ENCODE measurements at places on chromosomes 11 and 22.

DNA sequence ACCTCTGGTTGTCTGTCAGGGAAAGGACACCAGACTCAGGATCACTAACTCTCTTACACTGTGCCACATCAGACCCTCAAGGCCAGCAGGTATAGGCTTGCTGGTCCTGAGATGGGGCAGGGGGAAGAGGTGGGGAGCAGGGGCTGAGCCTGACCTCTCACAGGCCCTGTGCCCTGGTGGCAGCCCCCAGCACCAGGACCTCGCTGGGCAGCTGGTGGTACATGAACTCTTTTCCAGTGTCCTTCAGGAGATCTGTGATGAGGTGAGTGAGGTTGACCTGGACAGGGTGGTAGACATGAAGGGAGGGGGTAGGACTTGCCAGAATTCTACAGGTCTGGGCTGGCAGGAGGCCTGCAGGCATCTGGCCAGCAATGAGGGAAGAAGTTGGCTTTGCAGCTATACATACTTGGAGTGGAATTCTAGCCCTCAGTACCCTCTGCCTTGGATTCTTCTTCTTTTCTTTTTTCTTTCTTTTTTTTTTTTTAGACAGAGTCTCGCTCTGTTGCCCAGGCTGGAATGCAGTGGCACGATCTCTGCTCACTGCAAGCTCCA lies 1.4 kb downstream of the NUDT22 start:
- H3K36me3 ChIP-seq, result no peaks in the 10 kb centered on the region
- peaks cover 45% of the 10 kb centered on the region for H3K4me1 ChIP-seq
- DNase-seq, result no peak

- no peaks in the 10 kb centered on the region for H3K4me1 ChIP-seq
- no peaks in the 10 kb centered on the region for H3K27me3 ChIP-seq
- no peak overlapping the region for H3K27ac ChIP-seq
Measured at GRCh38 chr11:113147249-113147648, 167.1 kb upstream of the TTC12 start.

GRCh38 chr11:70699294-70700221 lies 301.2 kb downstream of the CTTN start:
- no peaks in the 10 kb centered on the region for H3K27me3 ChIP-seq
- no peak overlapping the region for H3K4me3 ChIP-seq
- no peaks in the 10 kb centered on the region for H3K4me1 ChIP-seq
- no peaks in the 10 kb centered on the region for H3K36me3 ChIP-seq

DNA sequence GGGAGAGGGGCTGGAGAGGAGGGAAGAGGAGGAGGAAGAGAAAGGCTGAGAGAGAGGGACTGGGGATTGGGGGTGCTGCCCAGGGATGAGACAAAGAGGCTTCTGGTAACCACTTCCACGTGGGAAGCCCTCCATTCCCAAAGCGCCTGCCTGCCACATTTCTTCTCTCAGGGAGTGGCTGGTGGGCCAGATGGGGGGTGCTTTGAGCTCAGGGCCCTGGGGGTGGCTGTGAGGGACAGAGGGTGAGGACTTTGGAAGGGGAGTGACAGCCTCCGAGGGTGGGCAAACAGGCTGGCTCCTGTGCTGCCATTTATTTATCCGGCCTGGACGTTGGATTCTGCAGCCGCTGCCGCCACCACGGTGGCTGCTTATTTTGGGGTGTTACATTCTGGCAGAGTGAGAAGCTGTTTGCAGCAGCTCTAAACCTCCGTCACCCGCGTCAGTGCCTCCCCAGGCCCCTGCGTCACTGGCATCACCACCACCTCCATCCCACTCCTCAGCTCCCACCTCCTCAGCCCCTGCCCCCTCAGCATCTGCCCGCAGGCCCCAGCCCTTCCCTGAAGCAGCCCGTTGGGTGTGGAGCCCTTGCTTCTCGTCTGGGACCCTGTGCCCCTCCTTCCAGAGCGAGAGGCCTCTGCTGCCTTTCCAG lies 1.6 kb downstream of the RTN4RL2 start:
- H3K27ac ChIP-seq, result no peak overlapping the region
- DNase-seq, result no peak

GRCh38 chr11:3104051-3104714 lies 47.0 kb upstream of the CARS1 start:
- H3K4me1 ChIP-seq, result no peaks in the 10 kb centered on the region
- DNase-seq, result no peak
- peaks cover 23% of the 10 kb centered on the region for H3K36me3 ChIP-seq
- H3K27me3 ChIP-seq, result no peaks in the 10 kb centered on the region

- no peaks in the 10 kb centered on the region for H3K27me3 ChIP-seq
- DNase-seq, result no peak
- H3K4me1 ChIP-seq, result peaks cover 24% of the 10 kb centered on the region
- no peak overlapping the region for H3K27ac ChIP-seq
Measured at GRCh38 chr11:128042290-128042751, 545.0 kb downstream of the ETS1 start.

DNA sequence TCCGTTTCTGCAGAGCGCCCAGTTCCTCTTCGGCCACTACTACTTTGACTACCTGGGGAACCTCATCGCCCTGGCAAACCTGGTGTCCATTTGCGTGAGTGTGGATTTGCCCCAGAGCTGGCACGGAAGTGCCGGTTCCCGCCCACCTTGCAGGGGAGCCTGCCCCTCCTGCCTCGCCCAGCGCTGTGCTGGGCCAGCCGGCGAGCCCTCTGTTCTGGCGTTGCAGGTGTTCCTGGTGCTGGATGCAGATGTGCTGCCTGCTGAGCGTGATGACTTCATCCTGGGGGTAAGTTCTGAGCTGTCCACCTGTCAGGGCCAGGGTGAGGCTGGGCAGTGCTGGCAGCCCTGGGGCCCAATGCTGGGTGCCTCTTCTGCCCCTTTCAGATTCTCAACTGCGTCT lies 29.8 kb downstream of the TPCN2 start:
- H3K27ac ChIP-seq, result no peak overlapping the region
- no peaks in the 10 kb centered on the region for H3K27me3 ChIP-seq
- H3K36me3 ChIP-seq, result peaks cover 8% of the 10 kb centered on the region
- peaks cover 25% of the 10 kb centered on the region for H3K4me1 ChIP-seq
- DNase-seq, result no peak

DNA sequence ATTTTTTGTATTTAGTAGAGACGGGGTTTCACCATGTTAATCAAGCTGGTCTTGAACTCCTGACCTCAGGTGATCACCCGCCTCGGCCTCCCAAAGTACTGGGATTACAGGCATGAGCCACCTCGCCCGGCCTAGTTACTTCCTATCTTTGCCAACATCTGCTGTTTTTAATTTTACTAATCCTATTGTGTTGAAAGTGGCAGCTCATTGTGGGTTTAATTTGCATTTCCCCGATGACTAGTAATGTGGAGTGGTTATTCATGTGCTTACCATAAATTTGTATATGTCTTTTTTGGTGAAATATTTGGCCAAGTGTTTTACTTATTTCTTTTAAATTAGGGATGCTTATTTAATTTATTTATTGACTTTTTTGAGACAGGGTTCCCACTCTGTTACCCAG lies 74.2 kb upstream of the SLC25A18 start:
- no peak overlapping the region for H3K4me3 ChIP-seq
- no peaks in the 10 kb centered on the region for H3K27me3 ChIP-seq
- no peak for DNase-seq
- no peak overlapping the region for H3K27ac ChIP-seq

GRCh38 chr11:44335052-44335760 lies 25.3 kb upstream of the ALX4 start:
- H3K4me3 ChIP-seq, result no peak overlapping the region
- H3K4me1 ChIP-seq, result no peaks in the 10 kb centered on the region
- peaks cover 77% of the 10 kb centered on the region for H3K27me3 ChIP-seq
- no peak for DNase-seq

DNA sequence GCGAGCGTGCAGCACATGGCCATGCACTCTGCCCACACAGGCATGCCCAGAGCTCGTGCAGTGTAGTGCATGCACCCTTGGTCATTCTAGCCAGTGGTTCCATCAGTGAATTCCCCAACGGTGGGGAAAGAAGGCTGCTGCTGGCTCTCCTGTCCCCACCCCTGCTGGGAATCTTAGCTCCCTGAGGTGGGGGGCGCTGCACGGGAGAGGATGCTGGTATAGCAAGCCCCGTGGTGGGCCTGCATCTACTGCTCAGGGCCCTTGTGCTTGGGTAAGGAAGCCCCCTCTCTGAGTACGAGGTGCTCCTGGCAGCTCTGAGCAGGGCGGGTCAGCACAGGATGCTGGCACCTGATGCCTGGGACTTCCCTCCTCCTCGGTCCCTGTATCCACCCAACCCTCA lies 18.5 kb upstream of the BAIAP2L2 start:
- peaks cover 4% of the 10 kb centered on the region for H3K4me1 ChIP-seq
- no peaks in the 10 kb centered on the region for H3K27me3 ChIP-seq
- peaks cover 9% of the 10 kb centered on the region for H3K36me3 ChIP-seq
- no peak for DNase-seq
- H3K27ac ChIP-seq, result no peak overlapping the region

DNA sequence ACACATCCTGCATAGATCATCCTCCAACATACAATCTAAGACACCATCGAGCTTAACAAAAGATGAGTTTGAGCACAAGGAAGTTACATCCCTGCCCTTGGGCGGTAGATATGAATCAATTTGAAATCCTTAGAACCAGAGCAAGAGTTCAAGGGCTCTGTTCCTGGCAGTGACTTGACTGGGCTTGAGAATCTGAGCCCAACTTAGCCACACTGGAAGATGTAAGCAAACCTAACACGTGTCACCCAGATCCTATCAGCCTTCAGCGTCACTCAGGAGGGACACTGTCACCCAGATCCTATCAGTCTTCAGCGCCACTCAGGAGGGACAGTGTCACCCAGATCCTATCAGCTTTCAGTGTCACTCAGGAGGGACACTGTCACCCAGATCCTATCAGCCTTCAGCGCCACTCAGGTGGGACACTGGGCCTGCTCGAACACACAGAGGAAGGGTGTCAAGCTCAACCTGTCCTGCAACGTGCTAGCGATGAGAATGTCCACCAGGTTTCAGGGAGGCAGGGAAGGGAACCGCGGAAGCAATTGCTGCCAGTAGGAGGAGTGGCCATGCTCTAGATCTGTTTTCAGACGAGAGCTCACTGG lies 32.8 kb upstream of the CTSD start:
- no peak overlapping the region for H3K27ac ChIP-seq
- H3K4me1 ChIP-seq, result peaks cover 45% of the 10 kb centered on the region
- no peak overlapping the region for H3K4me3 ChIP-seq
- peaks cover 14% of the 10 kb centered on the region for H3K27me3 ChIP-seq

GRCh38 chr11:95142431-95142830 lies 52.8 kb downstream of the ENDOD1 start:
- DNase-seq, result no peak
- peaks cover 3% of the 10 kb centered on the region for H3K36me3 ChIP-seq
- no peaks in the 10 kb centered on the region for H3K27me3 ChIP-seq
- H3K4me3 ChIP-seq, result no peak overlapping the region
- no peak overlapping the region for H3K27ac ChIP-seq
- H3K4me1 ChIP-seq, result peaks cover 15% of the 10 kb centered on the region

DNA sequence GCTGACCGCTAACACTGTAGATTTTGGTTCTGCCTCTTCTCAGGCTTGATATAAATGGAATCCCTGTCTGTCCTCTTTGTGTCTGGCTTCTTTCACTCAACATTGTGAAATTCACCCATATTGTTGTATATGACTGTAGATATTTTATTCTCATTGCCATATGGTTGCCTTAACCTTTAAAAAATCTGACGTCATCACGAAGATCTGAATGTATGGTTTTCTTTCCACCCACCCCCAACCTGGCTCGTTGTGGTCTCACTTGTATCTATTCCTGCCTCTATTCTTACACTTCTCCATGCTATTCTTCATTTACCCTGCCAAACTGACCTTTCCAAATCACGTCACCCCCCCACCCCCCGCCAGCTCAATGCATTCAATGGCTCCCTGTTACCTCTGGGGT lies 21.9 kb upstream of the C22orf42 start:
- no peak for DNase-seq
- no peaks in the 10 kb centered on the region for H3K36me3 ChIP-seq
- H3K4me1 ChIP-seq, result no peaks in the 10 kb centered on the region
- no peak overlapping the region for H3K4me3 ChIP-seq

DNA sequence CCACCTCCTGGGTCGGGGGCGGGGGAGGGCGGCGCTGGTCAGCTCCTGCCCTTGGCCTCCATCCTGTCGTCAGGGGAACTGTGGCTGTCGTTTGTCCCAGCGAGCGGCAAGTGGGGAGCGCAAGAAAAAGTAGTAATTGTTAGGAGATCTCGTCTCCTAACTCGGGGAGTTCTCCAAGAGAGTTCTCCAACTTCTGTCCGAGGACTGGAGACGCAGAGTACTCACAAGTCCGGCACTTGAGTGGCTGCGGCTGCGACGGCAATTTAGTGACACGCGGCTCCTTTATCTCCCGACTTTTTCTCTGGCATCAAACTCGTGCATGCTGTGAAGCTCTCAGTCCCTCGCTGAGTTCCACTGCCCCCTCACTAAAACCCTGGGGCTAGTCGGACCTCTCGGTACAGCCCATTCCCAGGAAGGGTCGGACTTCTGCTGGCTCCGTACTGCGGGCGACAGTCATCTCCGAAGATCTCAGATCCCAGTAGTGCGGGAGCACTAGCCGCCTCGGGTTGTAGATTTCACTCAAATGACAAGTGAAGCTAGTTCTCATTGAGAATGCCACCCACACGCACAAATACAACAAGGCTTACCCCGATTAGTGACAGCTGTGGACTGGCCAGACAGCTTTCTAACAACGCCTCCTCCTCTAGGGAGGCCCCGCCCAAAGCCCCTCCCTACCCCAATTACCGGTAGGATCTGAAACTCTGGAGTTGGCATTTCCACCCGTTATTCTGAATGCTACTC lies at the start of gene PGR:
TSS of gene PGR (minus strand) at position 611 of the 741 bp plus-strand sequence. CDS start 743 bp downstream, outside the sequence.
- DNase-seq, result no peak
- H3K4me1 ChIP-seq, result peaks cover 21% of the 10 kb centered on the region
- peak within 1 kb of the TSS; percentile 14 for H3K4me3 ChIP-seq
- peaks cover 2% of the 10 kb centered on the region for H3K36me3 ChIP-seq
- peaks cover 75% of the 10 kb centered on the region for H3K27me3 ChIP-seq
- no peak within 1 kb of the TSS for H3K27ac ChIP-seq

DNA sequence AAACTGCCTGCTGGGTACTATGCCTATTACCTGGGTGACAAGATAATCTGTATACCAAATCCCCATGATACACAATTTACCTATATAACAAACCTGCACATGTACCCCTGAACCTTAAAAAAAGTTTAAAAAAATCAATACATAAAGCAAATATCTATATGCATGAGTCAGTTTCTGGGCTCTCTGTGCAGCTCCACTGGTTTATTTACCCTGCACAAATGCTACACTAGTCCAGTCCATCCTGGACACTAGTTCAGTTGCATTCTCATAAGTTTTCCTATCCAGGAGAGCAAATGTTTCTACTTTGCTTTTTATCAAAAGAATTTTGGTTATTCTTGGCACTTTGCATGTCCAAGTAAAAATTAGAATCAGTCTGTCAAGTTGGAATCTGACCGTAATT lies 99.8 kb upstream of the OLFML1 start:
- no peak overlapping the region for H3K27ac ChIP-seq
- DNase-seq, result no peak
- no peak overlapping the region for H3K4me3 ChIP-seq
- H3K4me1 ChIP-seq, result no peaks in the 10 kb centered on the region
- H3K27me3 ChIP-seq, result peaks cover 2% of the 10 kb centered on the region

Measured in osteocyte (in vitro differentiated cells).